ENCODE measurements at places on chromosomes 3 and 15.

GRCh38 chr15:73889053-73889761 lies 15.8 kb downstream of the TBC1D21 start:
- DNase-seq = no peak

- DNase-seq = peak; percentile 99
These were observed 110.8 kb downstream of the BBX start for GRCh38 chr3:107633327-107634098.

DNA sequence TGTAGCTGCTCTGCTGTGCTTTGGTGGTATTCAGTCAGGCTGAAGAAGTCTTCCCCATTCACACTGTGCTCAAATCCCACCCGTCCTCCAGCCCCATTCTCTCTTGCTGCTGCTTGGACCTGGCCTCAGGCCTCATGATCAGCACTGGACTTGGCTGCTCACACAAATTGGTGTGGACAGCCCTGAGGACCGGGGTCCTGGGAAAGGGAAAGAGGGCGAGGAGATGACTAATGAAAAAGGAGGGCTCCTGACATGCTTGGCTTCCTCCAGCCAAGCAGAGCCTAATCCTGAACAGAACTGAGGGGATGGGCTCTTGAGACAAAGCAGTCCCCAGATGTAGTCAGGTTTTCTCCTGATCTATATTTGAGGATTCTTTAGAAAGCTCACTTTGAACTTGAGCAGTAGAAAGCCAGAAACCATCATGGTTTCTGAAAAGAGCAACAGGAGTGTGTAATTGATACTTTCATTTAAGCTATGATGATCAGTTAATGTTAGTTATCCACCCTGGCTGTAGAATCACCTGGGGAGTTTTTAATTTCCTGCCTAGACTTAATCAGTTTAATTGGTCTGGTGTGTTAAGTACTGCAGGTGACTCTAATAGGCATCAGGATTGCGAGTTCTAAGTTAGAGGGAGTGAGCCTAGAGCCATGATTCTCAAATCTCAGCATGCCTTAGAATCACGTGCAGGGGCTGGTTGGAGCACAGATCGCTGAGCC lies 79.4 kb upstream of the THBS1 start:
- DNase-seq = no peak

- DNase-seq = no peak
These were observed 36.0 kb downstream of the FBLN2 start for GRCh38 chr3:13584901-13585300.

DNA sequence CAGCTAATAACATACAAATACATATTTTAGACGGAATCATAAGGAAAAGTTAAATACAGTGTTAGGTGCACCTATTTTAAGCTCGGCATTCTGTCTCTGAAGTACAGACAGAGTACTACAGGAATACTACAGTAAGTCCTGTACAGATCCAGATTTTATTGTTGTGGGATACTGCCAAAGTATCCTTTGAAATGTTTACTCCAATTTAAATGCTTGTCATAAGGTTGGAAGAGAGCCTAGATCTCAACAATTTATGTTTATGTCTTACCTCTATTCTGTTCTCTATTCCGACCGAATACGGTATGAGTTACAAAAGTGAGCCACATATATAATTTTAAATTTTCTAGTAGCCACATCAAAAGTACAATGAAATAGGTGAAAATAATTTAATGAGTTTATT lies 25.3 kb downstream of the PLD1 start:
- DNase-seq = no peak

DNA sequence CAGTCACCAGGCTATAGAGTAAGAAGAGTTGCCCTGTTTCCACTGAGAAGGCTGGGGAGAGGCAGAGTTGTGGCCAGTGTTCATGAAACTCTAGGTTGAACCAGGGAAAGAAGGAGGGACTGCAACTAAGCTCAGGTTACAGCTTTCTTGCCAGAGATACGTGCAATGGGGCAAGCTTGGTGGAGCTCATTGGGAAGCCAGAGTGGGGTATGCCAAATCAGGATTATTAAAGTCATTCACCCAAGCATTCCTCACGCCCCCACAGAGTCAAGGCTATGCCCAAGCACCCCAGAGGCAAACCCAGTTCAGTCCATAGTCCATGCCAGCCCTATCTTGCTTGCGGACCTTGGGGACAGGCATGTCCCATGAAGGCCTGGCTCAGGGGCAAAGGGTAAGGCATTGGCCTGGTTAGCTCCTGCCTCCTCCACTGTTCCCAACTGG lies 17.6 kb downstream of the SLC6A20 start:
- DNase-seq = no peak

DNA sequence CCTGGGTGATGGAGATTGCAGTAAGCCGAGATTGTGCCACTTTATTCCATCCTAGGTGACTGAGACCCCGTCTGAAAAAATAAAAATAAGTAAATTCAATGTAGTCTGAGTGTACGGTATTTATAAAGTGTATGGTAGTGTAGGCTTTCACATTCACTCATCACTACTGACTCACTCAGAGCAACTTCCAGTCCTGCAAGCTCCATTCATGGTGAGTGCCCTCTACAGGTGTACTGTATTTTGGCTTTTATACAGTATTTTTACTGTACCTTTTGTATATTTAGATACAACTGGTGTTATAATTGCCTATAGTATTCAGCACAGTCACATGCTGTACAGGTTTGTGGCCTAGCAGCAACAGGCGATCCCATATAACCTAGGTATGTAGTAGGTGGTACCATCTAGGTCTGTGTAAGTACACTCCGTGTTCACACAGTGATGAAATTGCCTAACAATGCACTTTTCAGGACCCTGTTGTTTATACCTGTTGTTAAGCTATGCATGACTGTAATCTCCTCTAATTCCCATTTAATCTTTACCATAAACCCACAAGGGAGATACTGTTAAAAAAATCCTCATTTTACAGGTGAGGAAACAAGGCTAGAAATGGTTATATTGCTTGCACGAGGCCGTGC lies 19.3 kb downstream of the CACNA1D start:
- DNase-seq = no peak

DNA sequence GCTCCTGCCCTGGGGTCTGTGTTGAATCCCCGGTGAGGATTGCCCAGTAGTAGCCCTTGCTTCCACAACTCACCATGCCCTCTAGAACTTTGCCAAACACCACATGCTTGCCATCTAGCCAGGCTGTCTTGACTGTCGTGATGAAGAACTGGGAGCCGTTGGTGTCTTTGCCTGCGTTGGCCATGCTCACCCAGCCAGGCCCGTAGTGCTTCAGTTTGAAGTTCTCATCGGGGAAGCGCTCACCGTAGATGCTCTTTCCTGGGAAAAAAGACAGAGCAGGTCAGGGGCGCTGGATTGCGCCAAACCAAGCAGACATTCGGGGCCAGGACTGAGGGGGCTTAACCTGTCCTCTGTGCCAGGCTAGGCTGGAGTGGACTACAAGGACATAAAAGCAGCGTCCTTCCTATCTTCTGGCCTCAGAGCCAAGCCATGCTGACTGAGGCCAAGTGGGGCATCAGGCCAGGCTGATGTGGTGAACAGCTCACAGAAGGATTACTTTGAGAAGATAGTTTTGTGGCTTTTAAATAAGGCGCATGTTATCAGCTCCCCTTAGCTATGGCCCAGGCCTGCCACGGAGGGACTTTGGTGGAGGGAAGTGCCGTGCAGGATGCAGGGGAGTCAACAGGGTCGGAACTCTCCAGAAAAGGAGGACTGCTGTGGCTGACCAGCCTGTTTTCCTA lies 5.3 kb downstream of the SNX22 start:
- no peak for DNase-seq

- no peak for DNase-seq
These were observed 134.6 kb downstream of the SLC25A26 start for GRCh38 chr3:66355394-66355793.

DNA sequence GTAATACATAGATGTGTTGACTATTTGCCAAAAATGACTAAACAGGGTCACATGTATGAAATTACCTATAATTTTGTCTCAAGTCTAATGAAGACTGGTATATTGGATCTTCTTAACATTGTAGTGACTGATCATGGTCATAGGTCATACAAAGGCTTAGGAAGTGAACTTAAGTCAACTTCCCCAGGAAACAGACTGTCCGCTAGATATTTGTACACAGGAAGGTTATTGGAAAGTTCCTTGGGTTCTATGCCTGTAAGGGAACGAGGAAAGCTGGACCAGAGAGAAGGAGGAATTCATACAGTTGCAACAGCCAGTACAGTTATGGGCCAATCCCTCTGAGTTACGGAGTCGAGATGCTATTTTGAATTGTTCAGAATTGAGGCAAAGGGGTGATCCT lies 462.0 kb upstream of the THRB start:
- no peak for DNase-seq

- no peak for DNase-seq
These were observed 177.5 kb downstream of the FNDC3B start for GRCh38 chr3:172216911-172217310.

DNA sequence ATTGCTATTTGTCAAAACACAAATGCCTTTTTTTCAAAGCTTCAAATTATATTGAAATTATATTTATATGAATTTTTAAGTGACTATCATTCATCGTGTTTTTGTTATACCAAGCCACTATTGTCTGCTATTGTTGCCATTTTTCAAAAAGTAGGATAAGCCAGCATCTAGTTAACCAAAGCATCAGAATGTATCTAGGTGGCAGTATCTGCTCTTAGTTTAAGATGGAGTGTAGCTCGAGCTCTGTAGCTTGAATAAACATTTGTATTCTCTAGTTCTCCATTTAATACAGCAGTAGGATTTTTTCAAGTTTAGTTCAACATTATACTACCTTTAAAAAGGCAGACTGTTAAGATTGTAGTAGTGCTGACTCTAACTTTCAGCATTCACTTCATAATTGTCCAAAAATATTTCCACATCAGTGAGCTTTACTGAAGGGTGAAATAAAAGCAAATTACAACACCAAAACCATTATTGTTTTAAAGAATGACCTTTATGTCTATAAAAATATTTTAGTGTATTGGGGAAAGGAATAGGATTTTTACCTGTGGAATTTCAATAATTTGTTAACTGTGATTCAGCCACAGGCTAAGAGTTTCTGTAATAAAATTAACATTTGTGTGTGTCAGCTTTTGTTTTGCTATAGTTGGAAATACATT lies 19.6 kb upstream of the C15orf61 start:
- DNase-seq = peak; percentile 57

GRCh38 chr3:171614318-171614921 lies 154.2 kb upstream of the TNIK start:
- DNase-seq = no peak

DNA sequence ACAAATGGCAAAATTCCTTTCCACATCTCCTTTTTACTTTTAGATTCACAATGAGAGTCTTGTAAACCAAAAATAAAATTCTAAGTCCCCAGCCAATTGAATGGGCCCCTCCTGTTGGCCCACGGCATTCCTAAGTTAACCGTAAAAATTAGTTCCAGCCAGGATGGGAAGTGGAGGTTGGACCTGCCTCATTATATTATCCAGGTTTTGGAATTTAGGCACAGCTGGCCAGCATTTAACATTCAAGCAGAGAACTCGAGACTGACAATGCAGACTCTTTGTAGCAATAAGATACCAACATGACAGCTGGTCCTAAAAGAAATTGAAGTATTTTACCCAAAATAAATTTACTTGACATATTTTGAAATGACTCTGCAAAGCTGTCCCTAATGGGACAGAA lies 321.0 kb upstream of the NAALADL2 start:
- DNase-seq = no peak

- peak; percentile 23 for DNase-seq
These were observed 75.6 kb downstream of the MCTP2 start for GRCh38 chr15:94306700-94307650.

DNA sequence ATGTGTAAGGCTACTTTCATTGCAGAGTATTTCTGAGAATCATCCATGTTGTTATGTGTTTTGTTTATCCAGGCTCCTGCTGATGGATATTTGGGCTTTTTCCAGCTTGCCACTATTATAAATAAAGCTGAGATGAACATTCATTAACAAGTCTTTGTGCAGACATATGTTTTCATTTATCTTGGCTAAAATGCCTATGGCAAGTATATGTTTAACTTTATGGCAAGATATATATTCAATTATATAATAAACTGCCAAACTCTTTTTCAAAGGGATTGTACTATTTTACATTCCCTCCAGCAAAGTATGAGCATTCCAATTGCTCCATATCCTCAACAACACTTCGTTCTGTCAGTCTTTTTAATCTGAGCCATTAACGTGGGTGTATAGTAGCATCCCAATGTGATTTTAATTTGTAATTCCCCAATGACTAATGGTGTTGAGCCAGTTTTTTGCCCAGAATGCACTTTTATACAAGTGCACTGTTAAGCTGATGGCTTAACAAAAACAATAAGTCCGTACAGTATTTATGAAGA lies 452.4 kb downstream of the SHQ1 start:
- DNase-seq = no peak

- DNase-seq = no peak
These were observed 111.7 kb upstream of the NR2F2 start for GRCh38 chr15:96218623-96219455.

DNA sequence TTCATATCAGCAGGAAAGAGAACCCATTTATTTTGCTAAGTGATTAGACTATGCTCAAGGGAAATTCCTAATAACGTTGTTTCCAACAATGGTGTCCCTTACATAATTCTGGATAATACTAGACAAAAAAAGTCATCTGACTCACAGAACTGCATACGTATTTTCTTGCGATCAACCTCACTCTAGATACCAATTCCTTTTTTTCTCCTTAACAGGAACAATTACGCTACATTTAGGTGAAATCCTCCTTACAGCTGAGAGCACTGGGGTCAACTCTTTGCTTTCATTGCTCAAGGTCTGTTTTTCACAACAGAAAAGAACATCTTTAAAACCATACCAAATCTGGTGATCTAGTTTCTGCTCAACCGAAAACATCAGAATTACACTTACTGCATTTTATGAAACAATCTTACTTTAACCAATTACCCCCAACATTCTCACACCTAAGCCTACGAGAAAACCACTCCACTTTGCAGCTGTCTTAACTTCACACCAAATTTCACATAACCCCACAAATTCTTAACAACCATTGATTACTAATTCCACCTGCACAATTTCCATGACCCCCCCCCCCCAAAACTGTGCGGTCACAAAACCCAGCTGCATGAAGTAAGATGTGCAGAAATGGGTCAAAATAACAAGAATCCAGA lies 61.2 kb upstream of the ICE2 start:
- no peak for DNase-seq

DNA sequence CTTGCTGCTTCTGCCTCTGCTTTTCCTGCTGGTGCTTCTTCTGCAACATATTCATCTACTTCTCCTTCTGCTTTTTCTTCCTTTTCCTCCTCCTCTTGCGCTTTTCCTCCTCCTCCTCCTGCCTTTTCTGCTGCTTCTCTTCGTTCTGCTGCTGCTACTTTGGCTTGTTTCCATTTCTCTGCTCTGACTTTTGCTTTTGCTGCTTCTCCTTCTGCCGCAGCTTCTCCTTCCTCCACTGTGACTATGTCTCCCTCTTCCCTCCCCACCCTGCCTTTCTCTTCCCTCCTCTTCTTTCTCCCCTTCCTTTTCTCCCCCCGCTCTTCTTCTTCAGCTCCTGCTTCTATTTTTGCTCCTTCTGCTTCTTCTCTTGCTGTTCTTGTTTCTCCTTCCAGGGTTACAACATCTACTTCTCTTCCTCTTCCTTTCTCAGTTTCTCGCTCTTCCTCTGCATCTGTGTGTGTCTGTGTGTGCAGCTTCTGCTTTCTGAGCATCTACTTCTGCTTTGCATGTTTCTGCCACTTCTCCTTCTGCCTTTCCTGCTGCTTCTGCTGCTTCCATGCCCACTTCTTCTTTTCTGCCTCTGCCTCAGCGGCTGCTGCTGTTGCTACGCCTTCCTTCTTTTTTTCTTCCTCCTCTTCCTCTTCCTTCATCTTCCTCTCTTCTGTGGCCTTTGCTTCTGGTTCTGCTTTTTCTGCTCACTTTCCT lies 51.4 kb downstream of the FAM43A start:
- DNase-seq = peak; percentile 99

GRCh38 chr3:122893754-122894668 lies 99.1 kb downstream of the SLC49A4 start:
- no peak for DNase-seq

GRCh38 chr3:140727886-140728285 lies 50.0 kb downstream of the TRIM42 start:
- DNase-seq = no peak
